ENCODE measurements at places on chromosomes 2 and 18.

DNA sequence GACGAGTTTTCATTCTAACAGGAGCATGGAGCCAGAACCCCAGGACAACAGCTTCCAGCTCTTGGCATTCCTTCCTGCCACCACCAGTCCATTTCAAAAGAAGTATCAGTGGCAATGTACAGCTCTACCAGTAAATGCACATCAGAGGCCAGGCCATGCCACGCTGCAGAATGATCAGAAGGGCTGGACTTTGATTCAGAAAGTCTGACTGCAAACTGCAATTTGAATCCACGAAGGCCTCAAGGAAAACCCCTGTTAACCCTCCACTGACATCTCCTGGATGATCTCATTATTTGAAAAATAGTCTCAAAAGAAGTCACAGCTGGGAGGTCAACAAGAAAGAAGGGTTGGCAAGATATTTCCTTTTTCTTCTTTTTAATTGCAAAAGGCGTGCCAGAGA, 119.2 kb downstream of the MYO5B start:
- no peak for DNase-seq

- DNase-seq: no peak
Observed at GRCh38 chr2:215677481-215677880, 241.6 kb upstream of the FN1 start.

GRCh38 chr2:231914077-231914690, 12.0 kb downstream of the NPPC start:
- DNase-seq: no peak

- DNase-seq: no peak
Observed at GRCh38 chr2:200962811-200963123, 693 bp downstream of the ORC2 start.

DNA sequence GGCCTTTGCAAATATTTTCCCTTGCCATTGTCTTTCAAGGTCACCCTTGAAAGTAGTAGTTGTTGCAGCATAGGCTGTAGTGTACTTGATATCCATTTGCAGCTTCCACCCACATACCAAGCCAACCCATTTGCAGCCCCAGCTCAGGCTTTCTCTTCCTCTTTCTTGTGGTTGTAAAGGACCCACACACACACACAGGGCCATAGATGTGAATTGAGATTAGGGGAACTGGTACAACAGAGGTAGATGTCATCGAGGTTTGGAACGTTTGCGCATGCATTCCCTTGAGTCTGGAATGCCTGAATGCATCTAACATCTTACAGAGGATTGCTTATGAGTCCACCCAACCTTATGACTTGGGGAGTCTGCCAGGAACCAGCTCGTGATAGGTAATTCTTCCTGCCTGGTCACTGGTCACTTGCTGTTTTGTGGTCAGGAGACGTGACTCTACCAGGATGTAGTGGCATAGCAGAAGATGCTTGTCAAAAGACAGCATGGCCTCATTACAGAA, 91.9 kb downstream of the MRPS9 start:
- DNase-seq: no peak

- DNase-seq: no peak
Observed at GRCh38 chr2:17177088-17177487, 341.2 kb downstream of the RAD51AP2 start.

DNA sequence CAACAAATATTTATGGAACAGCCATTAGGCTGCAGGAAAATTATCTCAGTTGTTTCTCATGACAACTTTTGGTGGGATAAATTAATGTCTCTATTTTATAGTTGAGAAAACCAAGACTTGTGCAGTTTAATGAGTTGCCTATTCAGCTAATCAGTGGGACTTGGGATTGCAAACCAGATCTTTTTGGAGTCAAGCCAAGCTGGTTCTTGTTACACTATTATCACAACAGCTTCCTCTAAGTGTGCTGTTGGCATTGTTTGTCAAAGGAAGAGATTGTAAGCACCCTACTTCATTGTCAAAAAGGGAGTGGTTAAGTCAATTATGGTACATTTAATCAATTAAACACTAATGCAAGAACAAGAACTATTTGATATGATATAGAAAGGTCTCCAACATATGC, 119.2 kb downstream of the PAX3 start:
- DNase-seq: no peak

DNA sequence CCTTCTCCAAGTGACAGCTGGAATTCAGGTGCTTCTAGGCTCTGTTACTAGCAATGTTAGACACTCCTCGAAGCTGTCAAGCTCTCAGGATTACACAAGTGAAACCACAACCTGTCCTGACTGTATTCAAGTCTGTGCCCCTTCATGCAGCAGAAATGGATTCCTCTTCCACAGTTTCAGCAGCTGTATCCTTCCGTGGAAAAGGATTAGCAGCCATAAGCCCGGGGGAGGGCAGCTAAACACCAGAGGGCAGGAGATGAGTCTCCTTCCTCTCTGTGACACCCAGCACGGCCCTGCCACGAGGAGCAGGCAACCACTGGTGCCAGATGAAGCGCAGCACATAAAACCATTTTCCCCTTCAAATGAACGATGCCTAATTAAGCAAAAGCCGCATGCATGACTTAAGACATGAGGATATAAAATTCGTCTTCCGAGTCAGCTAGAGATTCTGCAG, 1.2 kb downstream of the ST3GAL5 start:
- DNase-seq: no peak

GRCh38 chr2:138428710-138429440, 72.7 kb upstream of the SPOPL start:
- DNase-seq: no peak

- no peak for DNase-seq
Observed at GRCh38 chr2:64731746-64732145, 78.0 kb upstream of the SERTAD2 start.

GRCh38 chr2:198731842-198732399, 725.8 kb downstream of the SATB2 start:
- DNase-seq: no peak

DNA sequence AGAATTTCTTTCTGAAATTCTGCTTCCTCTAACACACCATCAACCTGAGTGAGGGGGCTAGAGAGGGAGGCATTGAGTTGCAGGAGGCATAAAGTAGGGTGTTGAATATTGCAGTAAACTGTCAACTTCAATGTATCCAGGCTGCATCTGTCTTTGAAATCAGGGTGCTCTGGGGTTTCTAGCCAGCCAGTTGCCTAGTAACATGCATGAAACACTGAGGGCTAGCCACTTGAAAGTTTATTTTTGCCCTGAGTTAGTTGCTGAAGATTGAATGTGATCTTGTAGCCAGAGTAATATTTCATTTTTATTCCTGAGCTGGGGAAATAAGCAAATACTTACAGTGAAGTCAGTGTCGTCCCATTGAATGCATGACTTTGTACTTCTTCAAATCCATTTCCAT, 41.9 kb downstream of the LHCGR start:
- DNase-seq: no peak

DNA sequence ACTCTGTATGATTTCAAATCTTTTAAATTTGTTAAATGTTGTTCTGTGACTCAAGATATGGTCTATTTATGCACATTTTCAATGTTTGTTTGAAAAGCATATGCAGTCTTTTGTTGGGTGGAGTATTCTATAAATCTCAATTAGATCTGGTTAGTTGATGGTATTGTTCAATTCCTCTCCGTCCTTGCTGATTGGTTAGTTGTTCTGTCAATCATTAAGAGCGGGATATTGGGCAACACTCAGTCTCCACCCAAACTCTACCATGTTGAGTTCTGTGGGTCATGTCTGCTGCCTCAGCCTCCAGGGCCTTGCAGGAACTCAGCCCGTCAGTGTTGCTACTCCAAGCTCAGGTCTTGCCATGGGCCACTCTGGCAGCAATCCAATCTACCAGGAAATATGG, 118.9 kb downstream of the VWA3B start:
- DNase-seq: no peak

- DNase-seq: no peak
Observed at GRCh38 chr2:17107871-17108270, 410.4 kb downstream of the RAD51AP2 start.

- DNase-seq: no peak
Observed at GRCh38 chr2:23497536-23497935, 112.6 kb downstream of the KLHL29 start.

DNA sequence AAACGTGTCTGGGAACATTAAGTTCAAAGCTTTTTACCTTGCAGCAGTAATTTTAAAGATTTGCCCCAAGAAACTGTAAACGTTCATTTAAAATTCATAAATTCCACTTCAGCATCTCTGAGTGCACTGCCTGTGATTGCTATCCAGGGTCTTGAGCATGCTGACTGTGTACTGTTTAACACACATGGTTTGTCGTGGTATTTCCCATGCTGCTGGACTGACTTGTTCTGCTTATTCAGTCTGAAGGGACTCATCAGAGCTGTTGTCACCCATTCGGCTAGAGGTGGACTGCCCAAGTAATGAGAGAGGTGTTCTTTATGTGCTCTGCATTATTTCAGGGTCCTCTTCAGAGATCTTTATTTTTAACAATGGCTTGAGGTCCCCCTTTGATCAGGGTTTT, 53.1 kb downstream of the RHBDD1 start:
- DNase-seq: no peak

DNA sequence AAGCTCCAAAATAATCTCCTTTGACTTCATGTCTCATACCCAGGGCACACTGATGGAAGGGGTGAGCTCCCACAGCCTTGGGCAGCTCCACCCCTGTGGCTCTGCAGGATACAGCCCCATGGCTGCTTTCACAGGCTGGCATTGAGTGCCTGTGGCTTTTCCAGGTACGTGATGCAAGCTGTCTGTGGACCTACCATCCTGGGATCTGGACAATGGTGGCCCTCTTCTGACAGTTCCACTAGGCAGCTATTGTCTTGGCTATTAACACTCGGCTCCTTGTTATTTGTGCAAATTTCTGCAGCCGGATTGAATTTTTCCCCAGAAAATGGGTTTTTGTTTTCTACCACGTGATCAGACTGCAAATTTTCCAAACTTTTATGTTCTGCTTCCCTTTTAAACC, 634.2 kb downstream of the TSN start:
- DNase-seq: no peak

GRCh38 chr2:113755835-113756354, 547 bp downstream of the SLC35F5 start:
- DNase-seq: no peak

- no peak for DNase-seq
Observed at GRCh38 chr2:218003981-218004419, 1.2 kb upstream of the TNS1 start.

GRCh38 chr2:23249348-23249747, 135.6 kb upstream of the KLHL29 start:
- DNase-seq: no peak

- DNase-seq: no peak
Observed at GRCh38 chr2:84807063-84807485, 73.8 kb downstream of the TRABD2A start.

DNA sequence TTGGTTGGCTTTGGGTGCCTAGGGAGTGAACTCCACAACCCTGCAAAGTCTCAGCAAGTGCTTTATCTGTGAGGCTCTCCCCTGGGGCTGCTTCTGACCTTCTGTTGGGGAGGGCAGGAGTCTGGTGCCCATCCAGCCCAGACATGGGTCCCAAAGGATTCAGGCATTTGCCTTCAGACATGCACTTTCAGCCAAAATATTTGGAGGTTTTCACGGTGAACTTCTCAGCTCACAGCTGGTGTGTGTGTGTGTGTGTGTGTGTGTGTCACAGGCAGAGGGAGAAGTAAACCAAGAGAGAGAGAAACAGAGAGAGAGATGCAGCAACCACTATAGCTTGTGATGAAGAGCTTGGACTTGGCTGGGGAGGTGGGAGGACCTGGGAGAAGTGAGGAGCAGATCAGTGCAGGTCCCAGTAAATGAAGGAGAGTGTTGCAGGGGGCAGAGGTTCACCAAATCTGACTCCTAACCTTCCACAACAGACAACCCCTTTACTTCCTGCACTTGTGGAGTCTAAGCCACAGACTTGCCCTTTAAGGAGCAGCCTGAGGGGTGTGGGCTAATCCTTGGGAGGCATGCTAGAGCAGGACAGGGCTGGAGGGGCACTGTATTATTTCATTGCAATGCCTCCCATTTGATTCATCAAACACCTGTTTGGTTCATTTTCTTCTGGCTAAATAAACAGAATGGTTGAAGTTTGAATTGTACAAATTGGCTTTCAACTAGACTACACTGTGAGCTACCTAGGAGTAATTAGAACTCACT, 14.1 kb downstream of the SLC9A4 start:
- no peak for DNase-seq

- no peak for DNase-seq
Observed at GRCh38 chr2:57313678-57314077, 732.9 kb upstream of the VRK2 start.

DNA sequence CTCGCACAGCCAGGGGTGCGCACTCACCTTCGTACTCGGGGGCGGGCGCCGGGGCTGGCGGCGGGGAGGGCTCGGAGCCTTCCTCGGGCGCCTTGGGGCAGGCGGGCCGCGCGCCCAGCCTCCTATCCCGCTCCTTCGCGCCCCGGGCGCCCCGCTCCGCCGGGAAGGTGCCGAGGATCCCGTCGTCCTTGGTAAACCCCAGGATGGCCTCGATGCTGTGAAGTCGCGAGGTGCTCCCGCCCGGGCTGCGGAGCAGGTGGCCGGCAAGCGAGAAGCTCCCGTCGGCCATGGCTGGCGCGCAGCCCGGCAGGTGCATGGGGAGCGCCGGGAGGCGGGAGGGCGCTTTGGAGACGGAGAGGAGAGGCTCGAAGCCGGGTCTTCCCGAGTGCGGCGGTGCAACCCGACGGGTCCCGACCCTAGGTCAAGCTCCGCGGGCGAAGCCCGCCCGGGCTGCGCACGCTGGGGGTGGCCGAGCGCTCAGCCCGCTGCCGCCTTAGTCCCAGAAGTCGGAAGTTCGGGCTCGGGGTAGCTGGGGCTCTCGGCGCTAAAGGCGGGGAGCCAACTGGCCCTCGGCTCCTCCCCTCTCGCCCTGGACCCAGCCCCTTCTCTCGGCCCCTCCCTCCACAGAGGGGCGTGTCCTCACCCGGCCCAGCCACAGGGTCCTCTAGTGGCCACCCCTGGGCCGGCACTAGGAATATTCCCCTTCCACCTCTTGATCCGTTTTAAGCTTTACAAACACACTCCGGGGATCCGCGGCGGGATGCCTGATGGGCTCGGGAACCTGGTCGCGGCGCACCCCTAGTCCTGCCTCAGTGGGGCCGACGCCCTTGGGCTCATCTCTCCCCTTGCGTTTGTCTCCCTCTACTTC, at the start of gene RAX:
TSS of gene RAX (minus strand) at position 564 of the 868 bp plus-strand sequence. CDS start at position 316, 248 bp downstream.
- no peak for DNase-seq

DNA sequence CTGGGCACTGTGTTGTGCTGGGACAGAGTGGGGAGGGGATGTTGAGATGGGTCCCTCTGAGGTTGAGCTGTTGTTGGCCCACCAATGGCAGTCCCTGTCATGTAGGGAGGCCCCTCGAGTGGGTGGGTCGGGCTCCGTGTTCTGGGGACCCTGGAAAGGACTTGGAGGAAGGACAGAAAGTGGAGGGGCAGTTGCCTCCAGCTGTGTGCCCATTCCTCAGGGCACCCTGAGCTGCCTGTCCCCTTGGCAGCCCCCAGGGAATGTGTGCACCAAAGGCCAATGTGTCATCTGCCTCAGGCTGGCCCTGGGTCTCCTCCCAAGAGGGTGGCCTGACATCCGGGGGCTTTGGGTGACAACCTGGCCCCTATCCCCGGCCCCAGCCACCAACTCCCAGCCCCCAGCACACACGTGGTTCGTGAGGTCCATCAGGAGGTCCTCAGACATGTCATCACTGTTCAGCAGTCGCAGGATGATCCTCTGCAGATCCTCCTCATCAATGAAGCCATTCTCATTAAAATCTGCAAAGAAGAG, 57.7 kb downstream of the CIB4 start:
- no peak for DNase-seq

- DNase-seq: no peak
Observed at GRCh38 chr18:57333940-57334339, 18.4 kb upstream of the ST8SIA3 start.

All from 8988T (cell line).